T-helper 2 cell (primary cell): ENCODE measurements at places on chromosomes 7 and 10.

DNA sequence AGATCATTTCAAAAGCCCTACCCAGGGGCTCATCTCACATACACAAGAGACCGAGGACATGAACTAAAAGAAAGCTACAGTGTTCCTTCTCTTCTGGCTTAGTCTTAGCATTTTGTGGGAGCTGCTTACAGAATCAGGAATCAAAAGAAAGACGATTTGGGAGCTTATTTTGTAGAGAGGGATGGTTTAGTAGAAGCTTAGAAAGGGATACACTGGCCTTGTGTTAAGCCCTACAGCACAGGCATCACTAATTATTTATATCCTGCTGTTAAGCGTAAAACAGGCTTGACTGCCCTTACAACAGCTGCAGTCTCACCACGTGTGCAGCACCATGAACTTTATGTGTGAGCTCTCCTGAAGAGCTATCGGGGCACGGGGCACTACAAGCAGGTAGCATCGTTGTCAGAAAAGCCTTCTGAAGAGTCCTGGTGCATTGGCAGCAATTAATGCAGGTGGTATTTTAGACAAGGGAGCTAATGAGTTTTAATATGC is 798.3 kb downstream of the NXPH1 start:
- DNase-seq, result no peak

- DNase-seq, result no peak
Observed at GRCh38 chr7:30347226-30348082, 63.1 kb downstream of the ZNRF2 start.

GRCh38 chr10:20007426-20007825 is 191.2 kb downstream of the PLXDC2 start:
- DNase-seq, result no peak

GRCh38 chr7:91465595-91466061 is 201.4 kb downstream of the FZD1 start:
- DNase-seq, result no peak

- DNase-seq, result no peak
Observed at GRCh38 chr10:51029172-51029641, 45.1 kb upstream of the PRKG1 start.

DNA sequence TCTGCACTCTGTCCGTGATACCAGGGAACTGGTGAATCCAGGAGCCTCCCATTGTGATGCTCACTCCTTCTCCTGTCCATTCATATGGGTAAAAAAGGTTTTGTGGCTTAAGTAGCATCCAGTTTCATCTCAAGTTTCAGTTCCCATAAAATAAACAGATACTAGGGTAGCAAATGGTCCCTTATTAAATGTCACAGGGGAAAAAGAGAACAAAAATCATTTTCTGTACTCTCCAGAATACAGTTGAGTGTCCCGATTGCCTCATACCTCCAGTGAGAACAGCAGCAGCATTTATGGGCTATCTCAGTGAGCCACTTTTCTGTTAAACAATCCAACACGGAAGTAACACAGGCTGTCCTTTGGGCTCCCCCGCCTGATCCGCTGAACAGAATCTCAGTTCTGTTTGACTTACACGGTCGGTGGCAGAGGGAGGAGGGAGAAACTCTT is 179.6 kb downstream of the CELF2 start:
- DNase-seq, result no peak

DNA sequence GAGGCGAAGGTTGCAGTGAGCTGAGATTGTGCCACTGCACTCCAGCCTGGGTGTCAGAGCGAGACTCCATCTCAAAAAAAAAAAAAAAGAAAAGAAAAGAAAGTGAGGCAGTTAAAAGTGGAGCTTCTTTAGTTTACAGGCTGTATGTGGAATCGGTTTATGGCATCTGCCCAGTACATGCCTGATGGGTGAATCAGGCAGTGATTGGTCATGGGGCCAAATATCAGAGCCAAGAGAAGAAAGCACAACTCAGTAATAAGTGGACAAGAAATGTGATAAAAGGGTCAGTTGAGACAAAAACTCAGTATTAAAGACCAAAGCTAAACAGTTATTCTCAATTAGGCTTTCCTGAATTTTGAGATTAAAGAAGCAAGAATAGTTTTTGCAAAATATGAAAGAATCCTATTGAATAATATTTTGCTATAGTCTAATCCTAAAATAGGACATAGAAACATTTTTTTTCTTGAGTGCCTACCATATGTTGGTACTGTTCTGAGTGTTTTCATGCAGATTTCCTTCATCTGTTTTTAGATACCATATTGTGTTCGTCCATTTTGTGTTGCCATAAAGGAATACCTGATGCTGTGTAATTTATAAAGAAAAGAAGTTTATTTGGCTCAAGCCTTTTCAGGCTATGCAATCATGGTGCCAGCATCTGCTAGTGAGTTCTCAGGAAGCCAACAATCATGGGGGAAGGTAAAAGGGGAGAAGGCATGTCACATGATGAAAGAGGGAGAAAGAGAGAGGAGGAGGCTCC is 14.4 kb downstream of the CDC14C start:
- DNase-seq, result no peak
